ENCODE measurements at places on chromosomes 3 and 15.

GRCh38 chr3:170469151-170470062, 50.7 kb downstream of the CLDN11 start:
- peak; percentile 37 for DNase-seq

GRCh38 chr3:52495777-52496602, 852 bp downstream of the STAB1 start:
- DNase-seq: no peak

DNA sequence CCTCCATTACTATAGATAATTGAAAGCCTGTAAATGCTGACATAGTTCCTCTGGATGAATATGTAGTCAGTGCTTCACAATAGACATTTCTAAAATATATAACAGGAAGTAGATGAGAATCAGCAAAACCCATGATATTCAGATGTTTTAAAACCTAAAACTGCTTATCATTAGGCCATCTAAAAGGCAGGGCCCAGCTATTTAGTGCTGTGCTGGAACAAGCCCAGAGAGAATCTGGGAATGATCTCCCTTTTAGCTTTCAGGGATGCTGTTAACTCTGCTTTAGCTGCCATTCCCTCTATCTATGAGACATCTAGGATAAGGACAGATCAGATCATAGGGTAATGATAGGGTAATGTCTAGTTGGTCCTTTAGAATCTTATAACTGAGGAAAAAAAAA, 106.8 kb downstream of the SLMAP start:
- no peak for DNase-seq

GRCh38 chr15:86555939-86556338, 476.3 kb downstream of the AGBL1 start:
- DNase-seq: peak; percentile 77

DNA sequence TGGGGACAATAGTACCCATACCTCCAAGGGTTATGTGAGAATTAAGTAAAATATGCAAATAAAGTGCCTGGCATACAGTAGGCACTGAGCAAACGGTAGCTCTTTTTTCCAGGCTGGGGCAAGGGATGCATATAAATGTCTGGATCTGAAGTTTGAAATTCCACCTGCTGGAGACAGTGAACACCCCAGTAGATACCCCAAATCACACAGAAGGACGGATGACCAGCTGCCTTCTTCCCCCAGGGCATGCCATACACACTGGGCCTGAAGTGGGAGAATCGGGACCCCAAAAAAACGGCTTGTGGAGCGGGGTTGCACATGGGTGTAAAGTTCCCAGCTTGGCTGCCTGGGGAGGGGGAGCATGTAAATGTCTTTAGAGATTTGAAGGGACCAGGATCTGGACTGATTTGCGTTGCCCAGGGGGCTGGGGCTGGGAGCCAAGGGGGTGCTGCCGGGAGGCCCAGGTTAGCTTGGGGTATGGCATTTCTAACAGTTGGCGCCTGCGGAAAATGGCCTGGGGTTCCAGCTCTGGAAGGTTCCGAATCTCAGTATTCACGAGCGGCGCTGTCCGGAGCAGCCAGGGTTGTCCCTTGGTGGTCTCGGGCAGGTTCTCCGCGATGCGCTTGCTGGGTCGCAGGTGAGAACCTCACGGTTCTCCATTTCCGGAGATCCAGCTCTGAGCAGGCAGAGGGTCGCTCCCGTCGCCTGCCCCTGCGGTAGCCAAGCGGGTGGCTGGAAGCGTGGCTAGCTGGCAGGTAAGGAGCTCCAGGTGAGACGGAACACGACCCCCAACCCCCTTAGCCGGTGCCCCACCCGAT, 42.6 kb upstream of the POLG start:
- DNase-seq: no peak

DNA sequence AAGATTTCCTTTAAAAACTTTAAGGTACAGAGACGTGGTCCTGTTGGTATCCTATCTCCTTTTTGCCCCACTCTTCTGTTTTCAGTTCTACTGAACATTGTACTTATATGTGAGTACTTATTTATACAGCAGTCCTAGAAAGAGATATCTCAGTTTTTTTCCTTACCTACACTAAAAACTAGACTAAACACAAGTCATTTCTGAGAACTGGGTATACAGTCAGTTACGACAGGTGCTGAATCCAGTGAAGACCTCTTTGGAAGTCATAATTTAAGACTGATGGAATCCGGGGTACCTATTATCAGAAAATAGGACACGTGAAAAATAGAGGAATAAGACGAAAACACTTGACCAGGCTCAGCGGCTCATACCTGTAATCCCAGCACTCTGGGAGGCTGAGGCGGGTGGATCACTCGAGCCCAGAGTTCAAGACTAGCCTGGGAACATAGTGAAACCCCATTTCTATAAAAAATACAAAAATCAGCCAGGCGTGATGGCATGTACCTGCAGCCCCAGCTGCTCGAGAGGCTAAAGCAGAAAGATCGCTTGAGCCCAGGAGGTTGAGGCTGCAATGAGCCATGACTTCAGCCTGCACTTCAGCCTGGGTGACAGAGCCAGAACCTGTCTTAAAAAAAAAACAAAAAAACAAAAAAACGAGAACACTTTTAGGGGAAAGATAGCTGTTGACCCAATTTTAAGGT, 76.3 kb downstream of the KLHL25 start:
- no peak for DNase-seq

DNA sequence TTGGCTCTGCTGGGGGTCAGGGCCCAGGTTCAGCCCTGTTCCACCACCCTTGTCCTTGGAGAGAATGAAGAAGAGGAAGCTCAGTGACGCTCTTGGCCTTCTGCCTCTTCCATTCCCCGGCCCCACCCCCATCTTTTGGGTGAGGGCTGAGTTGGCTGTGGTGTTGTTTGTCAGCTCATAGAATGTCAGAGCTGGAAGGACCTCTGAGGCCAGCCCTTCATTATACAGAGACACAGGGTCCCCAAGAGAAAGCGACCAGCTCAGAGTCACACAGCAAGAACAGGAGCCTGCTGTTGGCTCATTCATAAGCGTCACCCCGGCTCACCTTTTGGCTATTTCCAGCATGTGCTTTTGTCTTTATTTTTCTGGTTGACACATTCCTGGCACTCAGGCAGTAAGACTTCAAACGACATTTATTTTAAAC, 68.2 kb downstream of the AAGAB start:
- DNase-seq: no peak

GRCh38 chr3:46987743-46988401, 8.4 kb downstream of the NBEAL2 start:
- DNase-seq: peak; percentile 51

- no peak for DNase-seq
These were observed 14.9 kb downstream of the SMAD3 start for GRCh38 chr15:67080118-67080899.

DNA sequence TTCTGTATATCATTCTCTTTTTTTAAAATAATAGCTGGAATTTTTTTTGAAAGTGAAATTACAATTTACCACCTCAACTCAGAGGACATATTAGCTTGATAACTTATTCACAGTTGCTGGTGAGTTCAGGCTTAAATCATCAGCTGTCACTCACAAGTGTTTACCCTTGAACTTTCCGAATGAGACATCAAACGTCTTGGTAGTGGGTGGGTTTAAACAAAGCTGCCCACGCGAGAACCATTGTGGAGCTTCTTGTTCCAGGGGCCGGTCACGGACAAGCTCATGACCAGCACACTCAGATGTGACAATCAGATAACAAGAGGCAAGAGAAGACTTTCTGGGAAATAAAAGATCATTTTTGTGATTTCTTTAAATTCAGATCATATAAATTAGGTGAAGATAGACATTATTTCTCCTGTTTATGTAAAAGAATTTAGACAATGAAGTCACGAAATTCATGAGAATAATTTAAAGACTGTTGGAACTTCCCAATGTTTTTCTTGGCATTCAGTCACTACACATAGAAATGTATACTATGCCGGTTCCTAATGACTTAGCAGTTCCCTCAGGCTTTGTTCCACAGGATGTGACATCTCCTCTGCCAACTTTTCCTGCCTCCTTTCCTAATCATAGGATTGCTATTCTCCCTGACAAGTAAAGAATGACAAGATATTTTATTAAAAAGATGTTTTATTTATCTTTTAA, 29.3 kb downstream of the BTD start:
- no peak for DNase-seq

GRCh38 chr15:73324496-73325170, 44.1 kb downstream of the HCN4 start:
- DNase-seq: no peak

- DNase-seq: no peak
These were observed 8.5 kb downstream of the NR2F2 start for GRCh38 chr15:96338766-96339618.

DNA sequence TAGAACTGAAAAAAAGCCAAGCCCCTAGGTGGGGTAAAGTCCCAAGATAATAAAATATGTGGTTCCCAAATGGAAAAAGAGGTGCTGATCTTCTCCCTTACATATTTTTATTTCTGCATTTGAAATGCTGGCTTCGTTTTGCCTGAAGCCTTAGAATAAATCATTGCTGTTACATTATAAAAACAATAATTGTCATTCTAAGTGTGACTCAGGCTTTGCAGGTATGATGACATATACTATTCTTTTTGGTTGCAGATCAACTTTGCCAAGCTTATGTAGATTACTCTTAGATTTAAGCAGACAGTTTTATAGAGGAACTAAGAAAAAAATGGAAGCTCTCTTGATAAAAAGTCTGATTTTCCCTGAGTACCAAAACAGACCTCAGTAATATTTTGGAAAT, 7.5 kb downstream of the IDH3A start:
- no peak for DNase-seq

- no peak for DNase-seq
These were observed 17.7 kb downstream of the POC1A start for GRCh38 chr3:52136513-52136912.
